ENCODE measurements at places on chromosomes 12 and 14.

- no peak for DNase-seq
These were observed 48.5 kb downstream of the PHLDA1 start for GRCh38 chr12:75982979-75983660.

DNA sequence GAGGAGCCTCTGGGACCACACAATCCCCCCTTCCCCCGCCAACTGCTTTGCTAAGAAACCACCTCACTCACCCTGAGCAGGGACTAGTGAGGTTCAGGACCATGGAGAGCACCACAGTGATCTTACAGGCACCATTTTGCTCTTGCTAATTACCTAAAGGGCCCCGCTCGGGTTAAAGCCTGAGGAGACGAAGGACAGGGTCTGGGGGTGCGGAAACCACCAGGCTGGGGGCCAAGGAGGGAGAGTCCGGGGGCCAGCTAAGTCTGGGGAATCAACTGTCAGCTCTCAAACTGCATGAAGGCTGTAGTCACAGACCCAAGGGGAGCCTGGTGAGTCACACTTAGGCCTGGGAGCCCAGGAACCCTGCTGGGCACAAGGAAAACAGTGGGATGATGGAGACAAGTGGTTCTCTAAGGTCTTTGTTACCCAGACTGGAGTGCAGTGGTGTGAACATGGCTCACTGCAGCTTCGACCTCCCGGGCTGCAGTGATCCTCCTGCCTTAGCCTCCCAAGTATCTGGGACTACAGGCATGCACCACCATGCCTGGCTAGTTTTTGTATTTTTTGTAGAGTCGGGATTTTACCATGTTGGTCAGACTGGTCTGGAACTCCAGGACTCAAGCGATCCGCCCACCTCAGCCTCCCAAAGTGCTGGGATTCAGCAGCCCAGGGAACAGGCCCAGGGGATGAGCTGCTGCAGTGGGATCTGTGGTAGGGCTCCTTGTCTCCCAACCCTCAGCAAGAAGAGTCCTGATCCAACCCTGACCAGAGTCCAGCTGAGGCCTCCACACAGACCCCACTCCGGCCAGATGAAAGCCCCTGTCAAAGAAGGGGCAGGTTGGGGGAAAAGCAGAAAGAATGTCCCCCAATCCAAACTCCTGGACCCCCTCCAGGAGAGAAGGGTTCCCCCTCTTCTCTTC, 98.8 kb downstream of the CALM1 start:
- no peak for DNase-seq

- DNase-seq, result no peak
These were observed 70.1 kb upstream of the HOXC13 start for GRCh38 chr12:53868511-53868986.

DNA sequence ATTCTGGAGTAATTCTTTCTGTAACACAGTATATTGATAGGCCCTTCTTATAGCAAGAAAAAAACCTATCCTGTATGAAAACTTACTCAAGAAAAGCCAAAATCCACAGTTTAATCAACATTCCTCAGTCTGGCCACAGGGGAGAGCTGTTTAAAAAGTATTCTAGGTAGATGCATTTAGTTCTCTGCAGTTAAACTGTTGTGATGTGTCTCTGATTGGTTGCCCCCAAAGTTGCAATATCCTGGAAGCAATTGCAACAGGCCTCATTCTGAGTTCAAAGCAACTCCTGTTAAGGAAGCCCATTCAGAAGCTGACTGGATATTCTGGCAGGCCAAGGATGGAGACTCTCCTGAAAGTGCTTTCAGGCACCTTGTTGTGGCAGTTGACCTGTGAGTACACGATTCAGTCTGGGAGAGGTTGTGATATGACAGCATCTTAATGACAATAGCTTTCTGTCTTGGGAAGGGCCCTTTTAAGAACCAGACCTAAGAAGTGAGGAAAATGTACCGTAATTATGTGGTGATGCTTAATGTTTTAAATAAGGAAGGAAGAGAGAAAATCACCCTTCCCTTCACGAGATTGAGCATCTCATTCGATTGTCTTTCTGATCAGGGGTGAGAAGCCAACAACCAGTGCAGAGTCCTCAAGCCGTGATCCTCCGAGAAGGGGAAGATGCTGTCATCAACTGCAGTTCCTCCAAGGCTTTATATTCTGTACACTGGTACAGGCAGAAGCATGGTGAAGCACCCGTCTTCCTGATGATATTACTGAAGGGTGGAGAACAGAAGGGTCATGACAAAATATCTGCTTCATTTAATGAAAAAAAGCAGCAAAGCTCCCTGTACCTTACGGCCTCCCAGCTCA, 420.7 kb downstream of the DAD1 start:
- no peak for DNase-seq

DNA sequence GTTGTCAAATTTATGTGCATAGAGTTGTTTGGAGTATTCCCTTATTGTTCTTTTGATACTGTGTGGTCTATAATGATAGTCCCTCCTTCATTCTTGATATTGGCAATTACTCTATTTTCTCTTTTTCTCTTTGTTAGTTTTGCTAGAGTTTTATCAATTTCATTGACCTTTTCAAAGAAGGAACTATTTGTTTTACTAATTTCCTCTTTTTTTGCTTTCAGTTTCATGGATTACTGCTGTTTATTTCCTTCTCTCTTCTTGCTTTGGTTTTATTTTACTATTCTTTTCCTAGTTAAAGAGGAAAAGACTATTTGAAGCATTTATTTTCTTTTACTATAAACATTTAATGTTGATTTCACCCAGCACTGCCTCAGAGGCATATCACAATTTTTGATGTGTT, 250.9 kb upstream of the PELI2 start:
- DNase-seq, result no peak

GRCh38 chr12:124904306-124905098, 9.9 kb downstream of the UBC start:
- peak; percentile 96 for DNase-seq

- DNase-seq, result no peak
These were observed 20.0 kb downstream of the CKAP4 start for GRCh38 chr12:106227641-106228319.
